ENCODE measurements at places on chromosomes 2 and 18. TPM values are rescaled to one million over a fixed set of nuclear protein-coding genes. Genes with fewer than 3 reads are reported as not detected.

The OR6B3 gene
- not detected for total RNA-seq

The KCNS3 gene
- 0.66 TPM for total RNA-seq

The CCDC148 gene
- 0.26 TPM for total RNA-seq

The AMER3 gene
- total RNA-seq, result not detected

The ALPP gene
- total RNA-seq, result not detected

The DPP4 gene
- total RNA-seq, result 110 TPM

The COL3A1 gene
- total RNA-seq, result 1,561 TPM

The MYCN gene
- total RNA-seq, result not detected

The EVX2 gene
- not detected for total RNA-seq

The IDH1 gene
- total RNA-seq, result 218 TPM

The BMPR2 gene
- total RNA-seq, result 23.8 TPM

The HJURP gene
- total RNA-seq, result 20.3 TPM

The COLEC11 gene
- total RNA-seq, result 0.92 TPM

The DIPK1C gene
- total RNA-seq, result not detected

The HOXD4 gene
- 0.06 TPM for total RNA-seq

The LIMS4 gene
- 12.4 TPM for total RNA-seq

The ATF2 gene
- total RNA-seq, result 37.5 TPM

The PRR30 gene
- not detected for total RNA-seq

The R3HDM1 gene
- total RNA-seq, result 4.0 TPM

The OSR1 gene
- total RNA-seq, result 120 TPM

The IL18RAP gene
- not detected for total RNA-seq

The SLC16A14 gene
- total RNA-seq, result 6.2 TPM

The PPP1CB gene
- 153 TPM for total RNA-seq

The EMILIN1 gene
- 292 TPM for total RNA-seq

The FKBP1B gene
- 10.4 TPM for total RNA-seq

The FKBP7 gene
- 51.4 TPM for total RNA-seq

The LAPTM4A gene
- 154 TPM for total RNA-seq

The VWA3B gene
- not detected for total RNA-seq

The ANXA4 gene
- total RNA-seq, result 49.0 TPM

The DSG4 gene
- not detected for total RNA-seq

The TNFAIP6 gene
- 25.2 TPM for total RNA-seq

The DPYSL5 gene
- not detected for total RNA-seq

The DYSF gene
- total RNA-seq, result 5.5 TPM

The GLI2 gene
- 2.9 TPM for total RNA-seq

The CHRND gene
- total RNA-seq, result not detected

The CDH19 gene
- 1.7 TPM for total RNA-seq

The SEH1L gene
- 53.9 TPM for total RNA-seq

The VWC2L gene
- total RNA-seq, result under 0.01 TPM

The NOP58 gene
- 51.5 TPM for total RNA-seq

The ATP9B gene
- total RNA-seq, result 24.4 TPM

The ONECUT2 gene
- under 0.01 TPM for total RNA-seq

The STPG4 gene
- total RNA-seq, result 0.53 TPM

The FAM237A gene
- total RNA-seq, result not detected

The NPAS2 gene
- total RNA-seq, result 7.3 TPM

The FMNL2 gene
- total RNA-seq, result 8.7 TPM

The ALLC gene
- not detected for total RNA-seq

The DRC1 gene
- not detected for total RNA-seq
